ENCODE measurements at places on chromosomes 5 and 9. TPM values are rescaled to one million over a fixed set of nuclear protein-coding genes. Genes with fewer than 3 reads are reported as not detected.

The DMRT2 gene
- polyA plus RNA-seq, result not detected

The DPM2 gene
- polyA plus RNA-seq, result 60.9 TPM

The CDKN2B-AS1 gene
- polyA plus RNA-seq, result 1.0 TPM

The PDZD2 gene
- polyA plus RNA-seq, result under 0.01 TPM

GRCh38 chr5:38478878-38479277, 77.6 kb downstream of the LIFR start:
- no peak for DNase-seq

GRCh38 chr5:165630261-165630778, 2124.9 kb downstream of the MAT2B start:
- DNase-seq, result peak; percentile 64

DNA sequence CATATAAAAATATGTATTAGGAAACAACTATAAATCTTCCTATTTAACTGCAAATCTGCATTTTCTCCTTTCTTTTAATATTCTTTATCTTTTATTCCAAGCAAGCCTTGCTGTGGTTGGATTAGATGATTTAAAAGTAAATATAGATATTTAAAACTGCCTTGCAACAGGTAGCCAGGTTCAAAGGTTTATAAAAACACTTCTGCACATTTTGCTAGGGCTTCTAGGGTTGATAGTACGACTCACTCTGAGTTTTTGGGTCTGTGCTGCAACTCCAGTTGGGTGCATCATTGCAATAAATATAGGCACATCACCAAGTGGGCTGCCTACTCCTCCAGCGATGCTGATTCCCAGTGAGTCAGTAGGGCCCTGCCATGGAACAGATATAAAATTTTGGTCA, 167.7 kb downstream of the MPDZ start:
- no peak for DNase-seq

DNA sequence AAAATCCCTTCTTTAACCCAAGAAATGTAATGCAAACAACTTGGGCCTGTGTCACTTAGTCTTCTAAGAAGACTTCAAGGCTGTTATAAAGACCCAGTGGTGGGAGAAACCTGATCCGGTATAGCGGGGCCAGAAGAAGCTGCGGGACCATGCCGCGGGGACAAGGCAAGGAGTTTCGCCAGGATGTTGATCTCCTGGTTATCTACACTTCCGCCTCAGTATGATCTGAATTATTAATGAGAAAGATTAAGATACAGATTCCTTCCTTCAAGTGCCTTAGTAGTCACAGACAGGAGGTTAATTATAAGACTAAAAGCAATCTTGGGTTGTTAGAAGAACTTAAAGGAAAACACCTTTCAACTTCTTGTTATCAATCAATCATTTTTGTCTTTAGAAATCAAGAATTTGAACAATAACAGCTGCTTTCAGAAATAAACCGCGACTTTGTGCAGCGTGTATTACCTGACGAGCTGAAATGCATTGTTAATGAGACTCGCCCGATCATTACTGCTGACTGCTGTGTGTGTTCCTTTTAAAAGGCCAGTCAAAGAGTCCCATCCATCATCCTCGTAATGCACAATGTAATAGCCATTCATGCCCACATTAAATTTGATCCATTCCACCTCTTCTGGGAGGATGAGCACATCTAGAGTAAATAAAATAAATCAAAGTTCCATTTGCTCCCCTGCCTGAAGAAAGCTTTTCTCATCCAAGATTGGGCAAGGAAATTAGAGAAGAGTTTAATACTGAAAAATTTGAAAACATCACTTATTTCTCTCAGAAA, 22.2 kb downstream of the ERAP1 start:
- no peak for DNase-seq

Measured in IMR-90 (cell line).